Sigmoid colon (tissue), 7 donors: ENCODE measurements at places on chromosomes 7 and 10. TPM values are rescaled to one million over a fixed set of nuclear protein-coding genes. Genes with fewer than 3 reads are reported as not detected.

TAF5 gene
- total RNA-seq: 6.8 TPM

PRLHR gene
- not detected for total RNA-seq

GRCh38 chr10:13206546-13207443 is 27.4 kb downstream of the UCMA start:
- no peak for DNase-seq

CLCN1 gene
- not detected for total RNA-seq

DNA sequence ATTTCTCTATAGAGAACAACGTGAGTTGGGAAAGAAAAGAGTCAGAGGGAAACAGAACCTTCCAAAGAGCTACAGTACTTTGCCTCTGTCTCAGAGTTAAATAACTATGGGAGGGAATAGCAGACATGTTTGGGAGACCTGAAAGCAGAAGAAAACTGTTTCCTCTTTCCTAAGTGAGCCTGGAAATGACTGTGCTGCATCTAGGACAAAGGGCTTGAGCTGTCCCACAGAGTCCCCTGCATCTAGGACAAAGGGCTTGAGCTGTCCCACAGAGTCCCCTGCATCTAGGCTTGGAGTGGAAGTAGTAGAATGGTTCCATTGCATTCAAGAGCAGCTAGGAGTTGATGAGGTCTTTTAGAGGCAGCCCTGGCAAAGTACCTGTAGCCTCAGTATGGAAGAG is 149.7 kb downstream of the DKK1 start:
- DNase-seq: no peak

IGFBP1 gene
- total RNA-seq: not detected

- no peak for DNase-seq
Observed at GRCh38 chr10:109239371-109239770, 683.9 kb downstream of the XPNPEP1 start.

DNA sequence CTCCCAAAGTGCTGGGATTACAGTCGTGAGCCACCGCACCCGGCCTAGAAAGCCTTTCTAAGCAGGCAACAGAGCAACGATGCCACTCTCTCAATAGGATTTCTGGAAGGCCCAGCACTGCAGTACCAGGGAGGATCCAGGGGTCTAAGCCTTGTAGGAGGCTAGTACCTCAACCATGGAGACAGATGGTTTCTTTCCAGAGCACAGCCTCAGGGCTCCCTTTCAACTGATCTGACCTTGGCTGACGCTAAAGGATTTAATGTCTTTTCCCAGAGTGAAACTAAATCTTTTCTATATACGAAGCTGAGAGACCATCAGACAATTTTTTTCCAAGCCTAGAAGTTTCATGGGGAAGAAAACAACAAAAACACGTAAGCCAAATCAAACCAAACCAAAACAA is 78.0 kb downstream of the WDR11 start:
- DNase-seq: peak; percentile 14

DNA sequence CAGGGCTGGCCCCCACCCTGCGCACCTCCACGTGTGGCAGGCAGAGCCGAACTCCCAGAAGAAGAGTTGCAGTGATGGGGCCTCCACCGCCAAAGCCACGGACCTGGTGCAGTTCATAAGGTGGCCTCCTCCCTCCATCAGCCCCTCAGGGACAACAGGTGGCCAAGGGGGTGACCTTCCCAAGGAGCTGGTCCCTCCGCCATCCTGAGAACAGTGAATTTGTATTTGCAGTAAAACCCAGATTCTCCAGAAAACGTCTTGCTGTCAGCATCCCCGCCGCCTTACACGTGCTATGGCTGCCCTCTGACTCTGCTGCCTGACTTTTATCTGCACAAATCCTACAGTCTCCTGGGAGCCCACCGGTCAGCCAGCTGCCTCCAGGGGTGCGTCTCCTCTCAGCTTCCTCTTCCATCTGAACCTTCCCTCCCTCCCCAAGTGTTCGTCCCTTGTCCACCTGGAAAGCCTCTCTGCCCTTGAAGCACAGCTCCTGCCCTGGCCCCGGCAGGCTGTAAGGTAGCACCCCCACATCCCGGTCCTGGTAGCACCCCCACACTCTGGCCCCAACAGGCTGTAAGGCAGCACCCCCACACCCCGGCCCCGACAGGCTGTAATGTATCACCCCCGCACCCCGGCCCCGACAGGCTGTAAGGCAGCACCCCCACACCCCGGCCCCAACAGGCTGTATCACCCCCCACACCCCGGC is 311.8 kb downstream of the PTPRN2 start:
- peak; percentile 40 for DNase-seq

DNA sequence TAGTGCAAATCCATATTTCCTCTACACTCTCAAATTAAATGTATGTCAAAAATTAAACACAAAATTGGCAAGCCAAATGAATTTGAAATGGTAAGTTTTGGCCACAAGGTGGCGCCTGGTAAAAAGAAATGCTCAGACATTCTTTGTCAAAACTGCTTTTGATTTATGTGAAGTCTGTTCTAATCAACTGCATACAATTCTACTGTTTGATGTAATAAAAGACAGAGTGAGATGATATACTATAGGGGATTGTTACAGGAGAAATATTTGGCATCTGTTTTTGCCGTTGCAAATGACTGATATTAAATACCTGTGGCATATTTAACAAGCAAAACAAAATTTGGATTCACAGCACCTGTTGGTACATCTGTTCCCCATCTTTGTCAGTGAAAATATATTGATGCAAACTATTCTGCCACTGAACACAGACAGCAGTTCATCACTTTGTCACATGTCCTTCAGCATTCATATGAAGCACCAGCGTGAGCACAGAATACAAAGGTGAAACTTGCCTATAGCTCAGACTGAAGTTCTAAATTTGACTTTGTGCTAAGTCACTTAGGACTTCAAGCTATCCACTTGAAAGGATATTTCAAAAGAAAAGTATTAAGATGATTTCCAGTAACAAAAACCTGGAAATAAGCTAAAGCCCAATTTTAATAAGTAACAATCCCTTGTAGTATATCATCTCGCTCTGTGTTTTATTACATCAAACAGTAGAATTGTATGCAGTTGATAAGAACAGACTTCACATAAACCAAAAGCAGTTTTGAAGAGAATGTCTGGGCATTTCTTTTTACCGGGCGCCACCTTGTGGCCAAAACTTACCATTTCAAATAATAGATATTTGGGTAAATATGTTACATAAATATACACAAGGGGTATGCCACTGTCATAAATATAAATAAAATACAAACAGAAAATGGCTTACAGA is 10.2 kb upstream of the CH25H start:
- DNase-seq: peak; percentile 71

DNA sequence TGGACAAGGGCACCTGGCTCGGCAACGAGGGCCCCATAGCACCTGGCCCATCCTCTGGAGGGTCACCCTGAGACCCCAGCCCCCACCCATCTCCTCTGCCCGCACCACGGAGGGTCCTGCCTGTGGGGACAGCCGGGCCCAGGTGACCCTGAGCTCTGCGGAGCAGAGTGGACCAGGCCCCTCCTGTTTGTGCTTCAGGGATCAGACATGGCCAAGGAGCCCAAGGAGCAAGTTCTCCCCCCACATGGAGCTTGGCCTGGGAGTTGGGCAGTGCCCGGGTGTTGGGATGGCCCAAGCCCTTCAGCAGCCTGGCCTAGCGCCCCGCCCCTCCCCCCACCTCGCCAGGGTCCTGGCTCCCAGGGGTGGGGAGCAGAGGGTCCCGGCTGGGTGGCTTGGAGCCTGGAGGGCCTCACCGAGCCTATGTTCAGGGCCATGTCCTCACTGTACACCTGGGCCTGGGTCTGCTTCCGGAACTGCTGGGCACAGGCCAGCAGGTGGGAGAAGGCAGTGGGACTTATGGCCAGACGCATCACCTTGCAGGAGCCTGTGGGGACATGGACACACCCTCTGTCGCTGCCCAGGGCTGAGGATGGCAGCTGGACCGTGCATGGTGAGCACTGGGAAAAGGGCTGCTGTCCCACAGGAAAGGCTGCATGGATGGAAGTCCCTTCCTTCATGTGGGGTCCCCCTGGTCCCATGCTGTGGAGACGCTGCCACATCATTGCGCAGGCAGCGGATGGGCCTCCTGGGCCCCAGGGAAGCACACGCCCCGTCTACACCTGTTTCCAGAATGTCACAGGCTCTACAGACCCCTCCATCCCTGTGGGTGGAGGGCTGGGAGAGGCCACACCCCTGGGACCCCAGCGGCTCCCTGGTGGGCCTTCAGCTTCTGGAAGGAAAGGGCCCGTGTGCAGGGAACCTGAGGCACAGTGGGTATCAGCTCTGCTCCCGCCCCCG is 49.2 kb upstream of the NKX6-2 start:
- DNase-seq: peak; percentile 51

- DNase-seq: no peak
Observed at GRCh38 chr10:110706690-110707098, 62.6 kb downstream of the RBM20 start.

GRCh38 chr7:151008511-151009323 is 15.6 kb downstream of the ATG9B start:
- DNase-seq: no peak

GRCh38 chr10:101778151-101778780 is 2.4 kb upstream of the FGF8 start:
- DNase-seq: peak; percentile 40

TNRC18 gene
- 32.5 TPM for total RNA-seq

CHAT gene
- not detected for total RNA-seq

CREB5 gene
- total RNA-seq: 8.4 TPM

DNA sequence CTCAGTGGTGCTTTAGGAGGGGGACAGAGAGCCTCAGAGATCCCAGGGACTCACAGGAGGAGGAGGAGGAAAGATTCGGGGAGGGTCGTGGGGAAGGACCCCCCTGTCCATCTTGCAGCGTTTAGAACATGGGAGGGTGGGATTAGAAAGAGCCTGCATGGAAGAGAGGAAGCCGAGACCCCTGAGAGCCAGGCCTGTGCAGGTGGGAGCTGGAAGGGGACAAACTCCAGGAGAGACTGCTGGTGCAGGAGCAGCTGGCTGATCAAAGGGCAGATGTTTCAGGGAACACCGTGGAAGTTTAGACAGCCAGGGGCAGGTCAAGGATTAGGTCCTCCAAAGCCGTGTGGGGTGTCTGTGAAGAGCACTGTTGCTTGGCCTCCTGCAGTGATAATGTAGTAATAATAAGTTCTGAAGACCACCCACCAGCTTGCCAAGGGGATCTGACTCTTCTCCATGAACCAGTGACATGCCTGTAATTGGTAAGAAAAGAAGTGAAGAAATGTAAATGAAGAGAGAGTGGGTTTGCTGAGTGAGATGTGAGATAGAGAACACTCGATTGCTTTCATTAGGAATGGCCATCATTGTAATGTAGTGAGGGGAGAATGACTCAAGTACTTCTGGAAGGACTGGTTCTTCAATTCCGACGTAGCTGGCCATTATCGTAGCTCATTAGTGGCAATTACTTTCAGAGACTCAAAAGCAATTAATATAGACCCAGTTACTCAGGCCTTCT is 425.6 kb downstream of the PAXIP1 start:
- no peak for DNase-seq

DNA sequence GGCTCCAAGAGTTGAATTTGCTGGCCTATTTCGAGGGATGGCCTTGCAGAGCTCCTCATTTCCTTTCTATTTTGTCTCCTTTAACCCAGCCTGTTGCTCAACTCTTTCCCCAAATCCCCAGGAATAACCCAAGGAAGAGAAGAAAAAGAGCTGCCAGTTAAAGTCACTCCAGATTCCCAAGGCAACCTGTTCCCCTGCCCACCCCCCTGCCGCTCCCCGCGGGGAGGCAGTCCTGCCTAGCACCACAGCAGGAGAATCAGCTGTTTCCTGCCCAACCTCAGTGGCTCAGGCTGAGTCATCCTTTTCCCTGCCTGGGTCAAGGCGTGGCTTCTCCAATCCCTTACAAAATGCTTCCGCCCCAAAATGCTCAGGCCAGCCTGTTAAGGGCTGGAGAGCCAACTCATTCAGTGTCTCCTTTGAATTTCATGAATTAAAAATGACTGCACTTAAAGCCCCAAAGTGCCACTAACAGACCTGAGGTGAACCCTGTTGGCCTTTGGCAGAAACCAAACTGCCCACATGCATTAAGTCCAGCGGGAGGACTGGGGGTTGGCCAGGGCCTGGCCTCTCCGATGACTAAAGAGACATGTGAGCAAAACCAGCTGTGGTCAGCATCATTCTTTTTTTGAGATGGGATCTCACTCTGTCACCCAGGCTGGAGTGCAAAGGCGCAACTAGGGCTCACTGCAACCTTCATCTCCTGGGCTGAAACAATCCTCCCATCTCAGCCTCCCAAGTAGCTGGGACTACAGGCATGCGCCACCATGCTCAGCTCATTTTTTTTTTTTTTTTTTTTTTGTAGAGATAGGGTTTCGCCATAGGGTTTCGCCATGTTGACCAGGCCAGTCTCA is 83.2 kb upstream of the KIF5B start:
- peak; percentile 89 for DNase-seq

GRCh38 chr10:132451506-132452215 is 54.7 kb downstream of the PWWP2B start:
- no peak for DNase-seq

DNA sequence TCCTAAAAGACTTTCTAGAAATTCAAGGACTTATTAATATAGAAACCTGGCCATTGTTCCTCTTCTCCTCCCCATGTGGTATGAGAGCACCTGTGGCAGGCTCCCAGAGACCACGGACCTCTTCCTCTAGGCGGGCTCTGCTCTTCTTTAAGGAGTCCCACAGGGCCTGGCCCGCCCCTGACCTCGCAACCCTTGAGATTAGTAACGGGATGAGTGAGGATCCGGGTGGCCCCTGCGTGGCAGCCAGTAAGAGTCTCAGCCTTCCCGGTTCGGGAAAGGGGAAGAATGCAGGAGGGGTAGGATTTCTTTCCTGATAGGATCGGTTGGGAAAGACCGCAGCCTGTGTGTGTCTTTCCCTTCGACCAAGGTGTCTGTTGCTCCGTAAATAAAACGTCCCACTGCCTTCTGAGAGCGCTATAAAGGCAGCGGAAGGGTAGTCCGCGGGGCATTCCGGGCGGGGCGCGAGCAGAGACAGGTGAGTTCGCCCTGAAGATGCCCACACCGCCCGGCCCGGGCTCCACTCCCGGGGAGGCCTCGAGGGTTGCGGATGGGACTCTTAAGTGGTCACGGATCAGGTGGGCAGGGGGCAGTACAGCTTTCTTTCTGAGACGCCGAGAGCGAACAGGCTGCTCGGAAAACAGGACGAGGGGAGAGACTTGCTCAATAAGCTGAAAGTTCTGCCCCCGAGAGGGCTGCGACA is at the start of gene SLC26A4:
Gene SLC26A4, plus strand, starts transcription at position 448 of the 700 bp plus-strand sequence. CDS start 814 bp downstream, outside the sequence.
- no peak for DNase-seq

DNA sequence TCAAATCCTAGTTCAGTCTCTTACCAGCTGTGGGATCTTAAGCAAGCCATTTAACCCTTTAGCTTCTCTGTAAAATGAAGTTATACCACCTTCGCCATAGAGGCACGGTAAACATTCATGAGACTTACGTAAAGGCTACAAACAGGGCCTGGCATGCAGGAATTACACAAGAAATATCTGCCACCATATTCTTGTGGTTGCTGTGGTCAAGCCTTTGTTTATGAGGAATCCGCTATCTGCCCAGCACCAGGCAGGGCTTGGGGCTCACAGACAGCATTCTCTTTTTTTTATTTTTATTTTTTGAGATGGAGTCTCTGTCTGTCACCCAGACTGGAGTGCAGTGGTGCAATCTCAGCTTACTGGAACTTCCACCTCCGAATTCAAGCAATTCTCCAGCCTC is 9.9 kb downstream of the AIFM2 start:
- DNase-seq: no peak

CALML3 gene
- total RNA-seq: not detected

PHKG1 gene
- total RNA-seq: 3.2 TPM
